ENCODE measurements at places on chromosomes 2 and 18.
A peak's percentile ranks its signal among the peaks of the same experiment; 100 is the strongest.

- no peak for DNase-seq
Measured at GRCh38 chr2:217328622-217328978, 468.7 kb upstream of the TNP1 start.

DNA sequence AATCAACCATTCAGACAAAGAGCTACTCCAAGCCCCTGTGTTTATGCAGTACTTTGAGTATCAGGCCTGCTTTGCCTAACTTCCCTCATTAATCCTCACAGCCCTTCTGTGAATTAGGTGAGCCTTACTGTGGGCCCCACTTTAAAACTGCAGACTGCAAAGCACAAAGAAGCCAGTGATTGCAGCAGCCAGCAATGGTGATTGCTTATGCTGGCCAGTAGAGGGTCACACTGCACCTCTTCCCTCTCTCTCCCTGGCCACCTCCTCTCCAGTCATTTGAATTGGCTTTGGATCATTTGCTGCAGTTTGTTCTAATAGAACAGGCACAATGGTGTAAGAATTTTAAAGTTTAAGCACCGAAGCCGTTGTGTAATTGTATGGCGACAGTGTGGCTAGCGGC lies 229.9 kb downstream of the AGPS start:
- DNase-seq = peak; percentile 35

DNA sequence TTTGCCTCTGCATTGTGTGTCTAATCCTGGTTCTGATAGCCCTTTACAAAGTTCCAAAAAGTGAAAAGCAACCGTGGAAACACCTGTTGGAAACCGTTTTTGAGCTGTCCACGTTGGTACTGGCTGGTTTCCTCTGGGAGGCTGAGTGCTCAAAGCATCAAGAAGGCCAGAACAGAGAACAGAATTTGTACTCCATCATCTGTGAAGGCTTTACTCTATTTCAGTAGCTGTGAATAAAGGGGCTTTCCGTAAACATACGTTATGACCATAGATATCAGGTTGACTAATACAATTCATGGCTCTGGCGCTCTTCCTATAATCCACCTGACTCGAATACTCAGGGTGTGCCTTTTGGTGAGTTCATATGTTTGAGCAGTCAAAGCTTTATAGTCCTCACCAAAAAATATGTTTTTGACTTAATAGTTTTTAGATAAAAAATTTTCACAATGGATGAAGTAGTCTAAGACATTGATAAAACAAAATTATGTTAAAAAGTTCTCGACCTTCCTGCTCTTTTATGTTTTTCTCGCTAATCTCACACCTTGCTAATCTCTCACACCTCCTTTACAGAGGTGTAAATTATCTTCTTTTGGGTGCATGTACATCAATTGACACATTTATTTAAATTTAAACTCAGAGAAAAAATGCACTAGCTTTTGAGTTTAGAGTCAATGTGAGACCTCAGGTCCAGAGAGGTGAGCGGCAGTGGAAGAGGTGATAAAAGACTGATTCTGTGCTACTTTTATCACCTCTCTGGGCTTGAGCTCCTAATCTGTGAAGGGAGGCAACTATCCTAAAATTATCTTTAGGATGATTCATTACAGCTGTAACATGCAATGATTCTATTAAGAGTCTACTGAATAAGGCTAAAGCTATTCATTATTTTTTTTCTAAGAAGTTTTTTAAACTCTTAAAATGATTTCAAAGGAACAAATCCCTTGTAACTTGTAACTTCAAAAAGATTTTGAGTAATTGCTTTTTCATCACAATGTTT lies 65.3 kb downstream of the CXCR4 start:
- no peak for DNase-seq

GRCh38 chr2:221137385-221137784 lies 434.7 kb downstream of the EPHA4 start:
- DNase-seq = no peak

GRCh38 chr2:113848758-113849415 lies 41.0 kb upstream of the ACTR3 start:
- DNase-seq = peak; percentile 92

DNA sequence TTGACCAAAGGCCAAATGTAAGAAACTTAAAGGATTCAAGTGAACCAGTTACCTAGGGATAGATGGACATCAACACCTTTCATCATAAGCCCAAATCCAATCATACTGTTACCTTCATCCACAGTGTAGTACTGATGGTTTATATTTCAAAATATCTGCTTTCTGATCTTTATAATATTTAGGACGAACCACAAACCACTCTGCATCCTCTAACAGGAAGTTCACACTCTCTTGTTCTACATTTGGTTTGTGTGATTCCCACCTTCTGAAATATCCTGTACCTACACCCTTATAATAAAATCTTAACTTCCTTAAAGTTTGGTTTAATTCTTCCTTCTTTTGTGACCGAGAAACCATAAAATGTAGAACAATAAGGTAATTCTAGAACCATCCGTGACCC lies 535.7 kb upstream of the CHAC2 start:
- no peak for DNase-seq

- DNase-seq = no peak
Measured at GRCh38 chr2:230874876-230875275, 10.1 kb downstream of the ITM2C start.

DNA sequence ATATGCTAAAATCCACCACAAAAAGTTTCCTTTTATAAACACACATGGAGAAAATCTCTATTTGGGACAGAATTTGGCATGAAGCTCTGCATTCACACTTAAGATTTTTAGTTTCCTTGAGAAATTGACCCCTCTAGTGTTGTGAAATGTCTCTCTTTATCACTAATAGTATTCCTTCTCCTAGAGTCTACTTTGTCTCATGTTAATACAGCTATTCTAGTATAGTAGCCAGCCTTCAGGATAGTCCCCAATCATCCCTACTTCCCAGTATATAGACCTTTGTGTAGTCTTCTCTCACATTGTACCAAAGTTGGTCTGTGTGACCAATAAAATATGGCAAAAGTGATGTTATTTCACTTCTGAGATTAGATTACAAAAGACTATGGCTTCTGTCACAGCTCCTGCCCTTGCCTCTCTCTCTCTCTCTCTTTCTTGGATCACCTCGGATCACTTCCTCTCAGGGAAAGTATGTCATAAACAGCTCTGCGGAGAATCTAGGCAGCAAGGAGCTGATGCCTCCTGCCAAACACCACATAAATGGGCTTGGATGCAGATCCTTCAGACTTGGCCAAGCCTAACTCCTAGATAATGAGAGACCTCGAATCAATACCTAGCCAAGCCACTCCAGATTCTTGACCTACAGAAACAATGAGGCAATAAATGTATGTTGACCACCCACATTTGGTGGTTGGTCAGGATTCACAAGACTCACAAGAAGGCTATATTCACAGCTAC lies 59.7 kb upstream of the NABP1 start:
- no peak for DNase-seq

GRCh38 chr18:23068570-23069310 lies 66.5 kb upstream of the CABLES1 start:
- no peak for DNase-seq

GRCh38 chr2:156562124-156562523 lies 125.9 kb downstream of the GPD2 start:
- no peak for DNase-seq

DNA sequence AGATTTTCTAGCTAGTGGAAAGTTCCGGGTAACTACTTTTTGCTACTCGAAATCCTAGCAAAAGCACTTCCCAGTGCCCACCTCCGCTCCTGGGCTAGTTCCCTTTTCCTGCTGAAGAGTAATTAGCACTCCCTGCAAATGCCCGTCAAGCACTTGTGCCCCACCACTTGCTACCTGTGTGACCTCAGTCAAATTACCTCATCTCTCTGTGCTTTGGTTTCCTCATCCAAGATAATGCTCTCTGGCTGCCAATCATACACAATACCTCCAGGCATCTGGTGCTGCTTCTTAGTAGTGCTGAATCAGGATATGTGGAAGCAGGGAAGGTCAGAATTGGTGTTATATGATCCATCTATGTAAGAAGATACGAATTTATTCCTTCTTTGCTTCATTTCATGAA lies 102.1 kb upstream of the CDCA7 start:
- no peak for DNase-seq

DNA sequence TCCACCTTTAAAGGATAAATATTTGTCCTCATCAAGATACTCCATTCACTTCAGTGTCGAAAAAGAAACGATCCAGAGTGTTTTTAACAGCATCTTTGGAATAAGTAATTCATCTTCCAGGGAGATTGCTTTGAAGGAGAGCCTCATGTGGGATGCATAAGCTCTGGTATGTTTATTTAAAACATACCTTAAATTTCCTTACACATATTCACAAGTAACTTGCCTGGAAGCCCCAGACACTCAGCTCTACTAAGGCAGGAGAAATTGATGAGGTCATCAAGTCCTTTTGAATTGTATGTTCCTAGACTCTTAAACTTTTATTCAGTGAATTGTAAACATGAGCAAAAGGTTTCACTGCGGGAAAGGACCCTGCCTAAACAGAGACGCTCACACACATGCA lies 103.0 kb downstream of the CDK15 start:
- DNase-seq = peak; percentile 26

GRCh38 chr18:65811307-65811706 lies 60.5 kb downstream of the CDH7 start:
- no peak for DNase-seq

DNA sequence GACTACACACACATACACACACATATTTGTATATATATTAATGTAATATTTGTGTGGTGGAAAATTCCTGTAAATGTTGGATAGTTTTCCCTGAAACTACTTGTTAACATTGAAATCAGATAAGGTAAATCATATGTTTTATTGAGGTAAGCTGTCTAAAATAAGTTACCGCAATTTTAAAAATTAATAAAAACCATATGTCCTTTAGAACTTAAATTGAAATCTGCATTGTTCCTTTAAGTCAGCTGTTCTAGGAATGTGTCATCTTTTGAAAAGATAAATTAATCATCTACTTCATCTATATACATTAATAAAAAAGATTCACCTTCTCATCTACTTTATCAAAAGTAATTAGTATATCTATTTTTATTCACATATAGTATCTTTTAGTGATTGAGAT lies 102.0 kb downstream of the CSRNP3 start:
- no peak for DNase-seq

- peak; percentile 74 for DNase-seq
Measured at GRCh38 chr18:70373042-70373519, 84.2 kb downstream of the SOCS6 start.

DNA sequence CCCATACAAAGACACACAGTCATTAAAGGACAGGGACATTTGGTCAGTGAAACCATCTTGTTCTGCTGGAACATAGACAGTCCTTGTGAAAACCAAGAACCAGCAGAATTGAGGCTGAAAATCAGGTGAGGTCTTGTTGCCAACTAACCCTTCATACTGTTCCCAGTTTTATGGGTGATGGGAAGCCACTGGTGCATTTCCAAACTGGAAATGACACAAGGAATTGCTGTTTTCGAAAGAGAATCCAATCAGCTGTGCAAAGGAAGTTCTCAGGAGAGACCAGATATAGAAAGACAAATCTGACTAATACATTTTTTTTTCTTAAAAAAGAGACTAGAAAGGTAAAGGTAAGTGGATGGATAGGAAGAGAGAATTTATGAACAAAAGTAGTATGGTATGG lies 948.2 kb downstream of the TSN start:
- DNase-seq = peak; percentile 86

DNA sequence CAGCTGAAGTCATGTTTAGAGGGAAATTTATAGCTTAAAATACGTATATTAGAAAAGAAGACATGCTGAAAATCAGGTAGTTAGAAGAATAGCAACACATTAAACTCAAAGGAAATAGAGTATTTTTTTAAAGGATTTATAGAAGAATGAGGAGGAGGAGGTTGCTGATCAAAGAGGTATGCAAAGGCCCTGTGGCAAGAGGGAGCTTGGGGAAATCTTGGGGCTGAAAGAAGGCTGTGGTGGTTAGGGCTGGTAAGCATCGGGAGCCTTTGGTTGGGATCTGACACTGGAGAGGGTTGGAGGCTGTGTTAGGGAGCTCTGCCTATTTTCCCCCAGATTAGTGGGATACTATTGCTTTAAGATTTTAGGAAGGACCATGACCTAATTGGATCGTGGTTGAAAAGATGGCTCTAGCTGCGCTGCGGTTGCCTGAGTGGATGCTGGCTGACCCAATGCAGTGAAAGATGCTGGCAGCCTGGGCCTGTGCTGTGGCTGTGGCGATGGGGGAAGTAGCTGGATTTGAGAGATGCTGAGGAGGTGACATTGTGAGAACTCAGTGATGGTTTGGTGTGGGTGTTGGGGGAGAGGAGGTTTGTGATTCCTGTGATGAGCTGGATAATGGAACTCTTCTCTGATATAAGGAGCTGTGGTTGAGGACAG lies 11.7 kb downstream of the DGKD start:
- DNase-seq = no peak

DNA sequence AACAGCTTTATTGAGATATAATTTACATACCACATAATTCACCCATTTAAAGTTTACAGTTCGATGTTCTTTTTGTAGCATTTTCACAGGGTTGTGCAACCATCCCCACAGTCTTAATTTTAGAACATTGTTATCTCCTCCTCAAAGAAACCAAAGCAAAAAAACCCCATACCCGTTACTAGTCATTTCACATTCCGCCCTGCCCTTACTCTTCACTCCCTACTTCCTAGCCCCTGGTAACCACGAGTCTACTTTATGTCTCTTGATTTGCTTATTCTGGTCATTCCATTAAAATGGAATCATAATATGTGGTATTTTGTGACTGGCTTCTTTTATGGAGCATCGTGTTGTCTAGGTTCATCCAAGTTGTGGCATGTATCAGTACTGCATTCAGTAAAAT lies 137.7 kb downstream of the TANC1 start:
- DNase-seq = no peak

- no peak for DNase-seq
Measured at GRCh38 chr2:850429-850828, 100.2 kb upstream of the SNTG2 start.

DNA sequence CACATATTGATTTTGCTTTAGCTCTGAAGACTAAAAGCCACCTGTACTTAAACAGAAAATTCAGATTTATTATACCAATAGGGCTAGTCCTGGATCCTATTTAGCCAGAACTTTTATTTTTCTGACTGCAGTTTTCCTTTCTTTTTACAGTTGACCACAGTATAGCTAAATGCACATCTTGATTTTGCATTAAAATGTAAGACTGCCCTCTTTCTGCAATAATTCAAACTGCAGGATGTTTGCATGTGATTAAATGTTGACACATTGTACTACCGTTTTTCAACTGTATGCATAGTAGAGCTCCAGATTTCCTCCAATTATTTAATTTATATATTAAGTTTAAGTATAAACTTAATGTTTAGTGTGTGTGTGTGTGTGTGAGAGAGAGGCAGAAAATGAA lies 1262.9 kb downstream of the SUCLG1 start:
- DNase-seq = peak; percentile 64

- no peak for DNase-seq
Measured at GRCh38 chr2:174573621-174574081, 24.0 kb downstream of the WIPF1 start.

DNA sequence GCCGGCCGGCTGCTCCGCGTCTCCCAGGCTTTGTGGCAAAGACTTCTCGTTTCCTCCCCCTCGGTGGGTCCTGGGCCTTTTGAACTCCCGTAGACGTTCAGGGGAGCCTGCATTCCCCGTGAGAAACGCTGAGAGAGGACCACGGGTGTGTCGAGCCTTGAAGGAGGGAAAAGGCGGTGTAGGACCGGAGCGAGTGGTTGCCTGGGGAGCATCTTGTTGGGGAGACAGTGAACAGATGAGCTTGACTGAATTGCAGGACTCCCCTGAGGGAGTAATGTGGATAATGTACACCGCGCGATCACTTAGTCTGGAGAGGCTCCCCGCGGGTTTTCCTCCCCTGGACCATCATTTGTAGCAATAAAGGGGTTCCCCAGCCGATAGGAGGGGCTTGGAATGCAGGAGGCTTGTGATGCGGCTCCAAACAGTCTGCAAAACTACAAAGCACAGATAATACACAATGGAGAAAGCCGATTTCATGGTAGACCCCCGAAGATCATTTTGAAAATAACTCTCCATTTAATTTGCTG lies 769 bp downstream of the ALMS1 start:
- no peak for DNase-seq

GRCh38 chr2:205405752-205406151 lies 276.5 kb upstream of the NRP2 start:
- no peak for DNase-seq

Data from renal cortical epithelial cell (primary cell).